Activated CD4-positive, alpha-beta T cell treated with anti-CD3 and anti-CD28 coated beads, Interleukin-2, amount 50 U/mL, for 24 hours (primary cell): ENCODE measurements at places on chromosomes 13 and 19.

- DNase-seq = no peak
Observed at GRCh38 chr19:34124828-34125227, 47.5 kb upstream of the LSM14A start.

- no peak for DNase-seq
Observed at GRCh38 chr13:78732445-78733017, 73.6 kb upstream of the OBI1 start.

- no peak for DNase-seq
Observed at GRCh38 chr13:70394031-70394548, 285.8 kb upstream of the KLHL1 start.

- DNase-seq = no peak
Observed at GRCh38 chr19:40217027-40217810, 965 bp downstream of the TTC9B start.

DNA sequence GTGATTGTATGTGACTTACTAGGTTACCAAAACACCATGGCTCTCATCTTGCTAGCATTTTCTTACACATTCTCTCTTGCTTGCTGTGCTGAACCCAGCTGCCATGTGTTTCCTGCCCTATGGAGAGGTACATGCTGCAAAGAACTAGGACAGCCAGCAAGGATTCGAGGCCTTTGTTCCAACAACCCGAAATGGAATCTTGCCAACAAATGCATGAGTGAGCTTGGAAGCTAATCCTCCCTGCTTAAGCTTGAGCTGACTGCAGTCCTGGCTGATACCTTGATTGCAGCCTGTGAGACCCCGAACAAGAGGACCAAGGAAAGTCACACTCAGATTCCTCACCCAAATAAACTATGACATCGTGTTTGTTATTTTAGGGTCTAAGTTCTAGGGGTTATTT lies 651.2 kb downstream of the SLITRK6 start:
- no peak for DNase-seq

DNA sequence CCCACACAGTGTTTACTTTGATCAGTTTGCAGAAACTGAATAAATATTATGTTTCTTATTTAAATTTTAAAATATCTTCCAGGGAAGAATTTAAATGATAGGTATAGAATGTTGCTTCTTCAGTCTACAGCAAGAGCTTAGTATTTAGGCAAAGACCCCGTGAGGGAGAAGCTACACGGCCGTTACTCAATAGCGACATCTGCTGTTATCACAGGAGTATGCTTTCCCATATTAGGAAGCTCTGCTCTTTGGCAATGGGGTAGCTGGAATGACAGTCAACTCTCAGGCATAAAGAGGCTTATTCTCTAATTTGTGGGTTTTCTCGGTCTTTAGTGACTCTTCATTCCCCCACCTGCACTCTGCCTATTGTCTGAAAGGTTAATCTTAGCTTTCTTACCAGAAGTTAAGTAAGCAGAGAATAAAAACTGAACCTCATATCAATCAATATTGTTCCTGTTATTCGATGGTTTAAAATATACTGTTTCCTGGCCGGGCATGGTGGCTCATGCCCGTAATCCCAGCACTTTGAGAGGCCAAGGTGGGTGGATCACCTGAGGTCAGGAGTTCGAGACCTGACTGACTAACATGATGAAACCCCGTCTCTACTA lies 13.2 kb upstream of the LHFPL6 start:
- peak; percentile 41 for DNase-seq

GRCh38 chr19:31548941-31549340 lies 199.7 kb upstream of the TSHZ3 start:
- DNase-seq = no peak

GRCh38 chr13:112451512-112452379 lies 75.6 kb downstream of the SPACA7 start:
- no peak for DNase-seq

- DNase-seq = no peak
Observed at GRCh38 chr19:1266916-1267476, 2.1 kb upstream of the CIRBP start.

GRCh38 chr19:46613525-46613924 lies 11.4 kb downstream of the PTGIR start:
- no peak for DNase-seq

DNA sequence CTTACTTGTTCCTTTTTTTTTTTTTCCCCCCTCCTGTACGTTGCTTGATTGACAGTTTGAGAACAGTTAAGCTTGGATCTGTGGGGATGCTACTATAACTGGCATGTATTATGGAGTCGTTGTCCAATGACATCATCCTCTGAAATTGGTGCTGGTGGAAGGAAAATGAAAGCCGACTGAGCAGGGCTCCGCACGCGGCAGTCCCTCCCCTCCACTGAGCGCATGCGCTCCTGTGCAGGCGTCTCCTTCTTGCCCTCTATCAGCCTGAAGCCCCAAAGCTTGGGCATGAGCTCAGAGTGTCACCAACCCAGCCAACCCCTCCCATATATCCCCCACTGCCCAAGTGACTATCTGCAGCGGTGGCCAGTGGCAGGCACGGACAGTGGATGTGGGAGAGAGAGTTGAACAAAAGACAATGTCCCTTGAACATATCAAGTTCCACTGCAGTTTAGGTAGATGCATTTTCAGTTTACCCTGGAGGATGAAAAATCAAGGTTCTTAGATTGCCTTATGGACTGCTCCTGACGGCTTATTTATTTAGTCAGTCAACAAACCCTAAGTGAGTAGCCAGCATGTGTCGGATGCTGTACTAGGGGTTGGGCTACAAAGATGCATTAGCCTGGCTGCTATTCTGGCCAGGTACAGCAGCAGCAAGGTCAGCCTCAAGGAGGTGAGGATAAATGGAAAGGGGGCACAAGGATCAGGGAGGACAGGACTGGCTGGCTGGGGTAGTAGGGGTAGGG lies 20.8 kb downstream of the MBNL2 start:
- DNase-seq = no peak

DNA sequence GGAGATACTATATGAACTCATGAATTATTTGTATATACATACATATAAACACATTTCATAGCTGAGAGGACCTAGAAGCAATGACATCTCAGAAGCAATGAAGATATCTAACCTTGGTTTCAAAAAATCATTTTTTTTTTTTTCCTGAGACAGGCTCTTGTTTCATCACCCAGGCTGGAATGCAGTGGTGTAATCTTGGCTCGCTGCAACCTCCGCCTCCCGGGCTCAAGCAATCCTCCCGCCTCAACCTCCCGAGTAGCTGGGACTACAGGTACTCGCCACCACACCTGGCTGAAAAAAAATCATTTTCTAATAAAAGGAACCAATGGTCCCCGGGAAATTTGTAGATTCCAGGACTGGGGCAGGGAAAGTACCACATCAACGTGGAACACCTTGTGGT lies 4.0 kb downstream of the ZNF565 start:
- no peak for DNase-seq

DNA sequence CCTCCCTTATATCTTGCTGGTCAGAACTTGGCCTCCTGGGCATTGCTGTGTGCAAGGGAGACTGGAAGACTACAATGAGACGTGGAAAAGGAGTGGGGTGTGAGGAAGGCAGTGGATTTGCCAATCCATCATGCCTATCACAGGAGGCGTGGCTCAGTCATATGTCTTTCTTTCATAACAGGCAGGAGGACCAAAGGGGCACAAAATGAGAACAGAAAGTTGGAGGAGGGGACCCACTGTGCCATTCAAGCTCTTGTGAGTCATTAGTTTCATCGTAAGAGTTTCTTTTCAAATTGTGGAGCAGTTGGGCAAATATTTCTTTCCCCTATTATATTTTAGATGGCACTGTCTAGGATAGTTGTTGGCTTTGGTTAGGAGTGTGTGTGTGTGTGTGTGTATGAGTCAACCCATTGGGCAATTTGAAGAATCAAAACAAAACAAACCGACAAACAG lies 471.5 kb downstream of the TSHZ3 start:
- DNase-seq = no peak

GRCh38 chr13:51380269-51380668 lies 40.8 kb downstream of the SERPINE3 start:
- DNase-seq = no peak

- no peak for DNase-seq
Observed at GRCh38 chr13:72552731-72553130, 174.7 kb downstream of the MZT1 start.

DNA sequence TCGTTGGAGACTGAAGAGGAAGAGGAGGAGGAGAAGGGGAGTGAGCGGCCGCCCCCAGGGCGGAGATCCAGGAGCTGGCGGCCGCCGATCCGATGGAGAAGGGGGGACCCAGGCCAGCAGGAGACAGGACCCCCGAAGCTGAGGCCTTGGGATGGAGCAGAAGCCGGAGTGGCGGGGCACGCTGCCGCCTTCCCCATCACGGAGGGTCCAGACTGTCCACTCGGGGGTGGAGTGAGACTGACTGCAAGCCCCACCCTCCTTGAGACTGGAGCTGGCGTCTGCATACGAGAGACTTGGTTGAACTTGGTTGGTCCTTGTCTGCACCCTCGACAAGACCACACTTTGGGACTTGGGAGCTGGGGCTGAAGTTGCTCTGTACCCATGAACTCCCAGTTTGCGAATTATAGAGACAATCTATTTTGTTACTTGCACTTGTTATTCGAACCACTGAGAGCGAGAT lies 1.8 kb downstream of the GADD45B start:
- DNase-seq = no peak

DNA sequence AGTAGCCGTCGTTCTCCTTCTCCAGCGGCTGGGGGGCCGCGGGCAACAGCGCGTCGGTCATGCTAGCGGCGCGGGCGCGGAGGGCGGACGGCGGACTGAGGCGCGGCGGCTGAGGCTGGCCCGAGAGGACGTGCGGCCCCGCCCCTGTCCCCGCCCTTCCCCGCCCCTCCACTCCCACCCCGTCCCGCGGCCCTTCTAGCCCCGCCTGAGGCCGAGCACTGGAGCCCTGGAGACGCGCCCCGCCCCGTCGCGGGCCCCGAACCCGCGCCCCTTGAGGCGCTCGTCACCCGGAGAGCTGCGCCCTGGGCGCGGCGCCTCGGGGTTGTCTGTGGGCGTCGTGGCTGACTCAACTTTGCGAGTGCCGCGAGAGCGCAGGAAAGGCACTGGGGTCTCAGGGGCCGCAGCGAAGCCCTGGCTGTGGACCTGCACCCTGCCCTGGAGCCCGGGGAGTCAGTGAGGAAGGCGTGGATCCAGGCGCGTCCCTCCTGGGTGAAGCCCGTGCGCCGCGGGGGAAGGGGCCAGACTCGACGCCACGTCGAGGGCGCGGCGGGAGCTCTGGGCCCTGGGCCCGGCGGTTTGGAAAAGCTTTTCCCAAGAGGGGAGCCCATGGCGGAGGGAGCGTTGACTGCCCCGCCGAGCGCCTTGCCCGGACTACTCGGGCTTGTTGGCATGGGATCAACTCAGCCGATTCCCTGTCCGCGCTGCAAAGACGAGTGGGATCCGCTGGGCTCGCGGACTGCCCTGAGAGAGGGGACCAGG lies at the start of gene RHPN2:
TSS of gene RHPN2 (minus strand) at position 97 of the 759 bp plus-strand sequence. CDS start at position 61, 36 bp downstream.
- DNase-seq = peak; percentile 30

GRCh38 chr19:16824658-16825311 lies 4.4 kb upstream of the SIN3B start:
- DNase-seq = no peak

DNA sequence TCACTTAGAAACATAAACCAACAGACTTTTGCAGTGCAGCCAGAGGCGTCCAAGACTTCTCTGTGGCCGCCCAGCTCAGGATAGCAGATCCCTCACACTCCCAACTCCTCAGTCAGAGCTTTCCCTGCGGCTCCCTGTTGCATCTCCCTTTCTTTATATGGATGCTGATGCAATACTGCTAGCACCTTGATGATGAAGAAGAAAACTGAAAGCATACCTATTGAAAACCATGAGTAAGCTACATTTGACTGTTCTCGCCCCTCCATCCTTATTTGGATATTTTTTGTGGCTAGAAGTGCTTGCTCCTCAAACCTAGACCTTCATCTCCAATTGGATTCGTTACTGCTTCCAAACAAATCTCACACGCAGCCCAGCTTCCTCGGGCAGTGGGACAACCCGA lies 57.3 kb upstream of the UBL3 start:
- no peak for DNase-seq

GRCh38 chr19:3250675-3251074 lies 26.2 kb downstream of the CELF5 start:
- DNase-seq = peak; percentile 33

- no peak for DNase-seq
Observed at GRCh38 chr13:61358599-61358998, 57.0 kb downstream of the PCDH20 start.

GRCh38 chr13:75628801-75629200 lies 7.3 kb upstream of the LMO7 start:
- DNase-seq = no peak

DNA sequence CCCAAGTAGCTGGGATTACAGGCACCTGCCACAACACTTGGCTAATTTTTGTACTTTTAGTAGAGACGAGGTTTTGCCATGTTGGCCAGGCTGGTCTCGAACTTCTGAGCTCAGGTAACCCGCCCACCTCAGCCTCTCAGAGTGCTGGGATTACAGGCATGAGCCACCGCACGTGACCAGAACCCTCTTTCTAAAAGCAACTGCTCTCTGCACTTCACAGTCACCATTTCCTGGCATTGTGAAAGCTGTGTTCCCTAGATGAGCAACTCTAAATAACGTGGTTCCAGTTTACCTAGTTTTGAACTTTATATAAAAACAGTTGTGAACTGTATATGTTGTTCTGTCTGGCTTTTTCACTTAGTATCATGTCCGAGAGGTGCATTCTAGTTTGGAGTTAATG lies 152.9 kb downstream of the SIPA1L3 start:
- no peak for DNase-seq

DNA sequence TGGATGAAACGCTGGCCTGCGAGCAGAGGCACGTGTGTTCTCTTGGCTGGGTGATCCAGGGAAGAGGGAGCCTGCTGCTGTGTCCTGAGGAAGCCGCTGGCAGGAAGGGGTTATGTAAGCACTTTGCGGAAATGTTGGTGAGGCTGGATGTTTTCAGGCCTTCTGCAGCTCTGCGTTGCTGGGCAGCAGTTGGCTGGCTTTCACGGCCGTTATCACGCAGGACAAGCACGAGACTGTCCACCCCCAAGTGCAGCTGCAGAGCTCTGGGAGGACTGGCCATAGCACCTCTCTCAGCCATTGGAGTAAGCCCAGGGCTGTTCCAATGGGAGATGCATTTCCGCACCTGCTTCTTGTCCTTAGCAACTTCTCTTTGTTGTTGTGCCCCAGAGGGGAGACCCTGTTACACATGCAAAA lies 146.9 kb upstream of the SOX21 start:
- DNase-seq = no peak

GRCh38 chr19:38538793-38539528 lies 78.8 kb downstream of the MAP4K1 start:
- DNase-seq = peak; percentile 46

DNA sequence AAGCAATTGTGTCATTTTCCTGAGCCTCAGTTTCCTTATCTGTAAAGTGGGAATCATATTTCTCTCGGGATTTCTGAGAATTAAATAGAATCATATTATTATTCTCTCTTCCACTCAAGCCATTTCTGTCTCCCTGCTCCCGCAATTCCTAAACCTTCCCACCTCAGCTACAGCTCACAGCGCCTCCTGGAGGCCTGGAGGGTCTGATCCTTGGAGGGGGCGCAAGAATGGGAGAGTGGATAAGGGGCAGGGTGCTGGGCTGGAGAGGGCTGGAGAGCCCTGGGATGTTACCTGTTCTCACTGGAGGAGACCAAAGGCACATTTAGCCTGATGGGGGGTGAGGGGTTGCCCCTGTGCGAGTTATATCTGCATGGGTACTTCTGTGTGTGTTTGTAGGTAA lies 31.1 kb upstream of the CYP2S1 start:
- no peak for DNase-seq

GRCh38 chr19:45828523-45828922 lies 13.4 kb upstream of the RSPH6A start:
- DNase-seq = no peak

- DNase-seq = no peak
Observed at GRCh38 chr13:109700176-109700575, 86.2 kb downstream of the IRS2 start.
